Cortex of kidney (tissue), 1 donor: ENCODE measurements at places on chromosomes 11 and 22.

DNA sequence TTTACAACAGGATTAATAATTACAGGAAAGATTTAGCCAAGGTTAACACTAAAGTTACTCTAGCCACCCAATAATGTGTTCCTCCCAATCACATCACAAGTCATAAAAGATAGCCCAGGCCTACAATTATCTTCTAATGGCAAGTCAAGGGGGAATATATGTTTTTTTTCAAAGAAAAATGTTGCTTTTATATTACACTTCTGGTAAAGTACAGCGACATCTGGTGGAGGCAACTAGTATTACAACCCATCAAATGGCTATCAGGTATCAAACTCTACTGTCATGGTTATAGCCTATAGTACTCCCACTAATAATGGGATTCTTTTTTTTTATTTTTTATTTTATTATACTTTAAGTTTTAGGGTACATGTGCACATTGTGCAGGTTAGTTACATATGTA is 71.8 kb downstream of the XRRA1 start:
- DNase-seq = no peak

- DNase-seq = no peak
Observed at GRCh38 chr22:33542153-33542552, 378.1 kb downstream of the LARGE1 start.

GRCh38 chr22:24146791-24147353 is 34.4 kb upstream of the SUSD2 start:
- no peak for DNase-seq

GRCh38 chr11:118988280-118988679 is 9.7 kb upstream of the CENATAC start:
- DNase-seq = no peak

DNA sequence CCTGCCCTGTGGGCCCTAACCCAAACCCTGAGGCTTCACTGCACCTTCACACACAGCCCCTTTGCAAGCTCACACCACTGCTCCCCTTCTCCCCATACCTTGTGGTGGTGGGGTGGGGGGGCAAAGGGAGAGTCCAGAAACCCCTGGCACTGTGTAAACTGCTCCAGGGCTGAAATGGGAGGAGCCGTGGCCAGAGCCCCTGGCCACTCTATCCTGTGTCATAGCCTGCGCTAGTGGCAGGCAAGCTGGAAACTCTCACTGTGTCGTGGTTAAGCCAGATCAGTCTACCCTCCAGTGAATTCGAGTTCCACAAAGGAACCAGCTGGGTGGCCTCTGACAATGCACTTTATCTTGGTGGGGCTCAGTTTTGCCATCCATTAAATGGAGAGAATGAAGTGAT is 8.4 kb upstream of the SYT13 start:
- DNase-seq = no peak

DNA sequence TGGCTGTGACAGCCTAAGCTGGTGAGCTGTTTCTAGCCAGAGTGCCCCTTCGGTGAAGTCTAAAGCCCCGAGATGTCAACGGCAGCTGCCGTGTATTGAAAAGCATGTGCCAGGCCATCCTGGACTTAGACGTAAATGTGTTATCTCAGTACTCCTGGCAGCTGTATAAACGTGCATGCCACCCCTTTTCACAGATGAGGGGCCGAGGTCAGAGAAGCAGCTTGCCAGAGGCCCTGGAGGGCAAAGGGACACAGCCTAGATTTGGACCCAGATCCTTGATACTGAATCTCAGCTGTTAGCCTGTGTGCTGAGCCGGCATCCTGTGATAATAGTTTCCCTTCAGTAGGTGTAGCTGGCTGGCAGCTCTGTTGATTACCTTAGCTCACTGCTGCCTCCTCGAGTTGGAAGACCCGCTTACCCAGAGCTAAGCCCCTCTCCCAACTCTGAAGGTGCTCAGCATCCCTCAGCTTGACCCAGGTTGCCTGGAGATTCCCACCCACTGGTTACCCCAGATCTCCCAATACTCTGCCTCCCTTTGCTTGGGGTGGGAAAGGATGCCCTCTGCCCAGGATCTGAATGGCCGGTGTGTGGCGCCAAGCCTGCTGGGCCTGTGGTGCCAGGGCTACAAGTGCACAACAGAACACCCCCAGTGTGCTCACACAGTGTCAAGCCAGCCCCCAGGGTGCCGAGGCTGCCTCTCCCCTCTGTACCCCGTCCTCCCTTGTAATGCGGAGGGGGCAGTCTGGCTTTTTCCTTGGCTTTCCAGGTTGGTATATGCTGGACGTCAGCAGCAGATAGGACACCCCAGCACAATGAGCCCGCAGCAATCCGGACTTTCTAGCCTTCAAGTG is 59.8 kb upstream of the WNT7B start:
- no peak for DNase-seq

DNA sequence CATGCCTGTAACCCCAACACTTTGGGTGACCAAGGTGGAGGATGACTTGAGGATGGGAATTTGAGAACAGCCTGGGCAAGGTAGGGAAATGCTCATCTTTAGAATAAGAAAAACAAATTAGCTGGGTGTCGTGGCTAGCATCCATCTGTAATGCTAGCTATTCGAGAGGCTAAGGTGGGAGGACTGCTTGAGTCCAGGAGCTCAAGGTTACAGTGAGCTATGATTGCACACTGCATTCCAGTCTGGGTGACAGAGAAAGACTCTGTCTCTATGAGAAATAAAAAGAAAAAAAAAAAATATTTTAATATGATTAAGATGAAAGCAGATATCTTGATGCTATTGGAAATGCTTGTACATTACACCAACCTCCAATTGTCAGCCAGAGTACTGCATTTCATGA is 28.6 kb upstream of the DDX10 start:
- no peak for DNase-seq

GRCh38 chr11:59849129-59849528 is 3.8 kb upstream of the CBLIF start:
- no peak for DNase-seq

DNA sequence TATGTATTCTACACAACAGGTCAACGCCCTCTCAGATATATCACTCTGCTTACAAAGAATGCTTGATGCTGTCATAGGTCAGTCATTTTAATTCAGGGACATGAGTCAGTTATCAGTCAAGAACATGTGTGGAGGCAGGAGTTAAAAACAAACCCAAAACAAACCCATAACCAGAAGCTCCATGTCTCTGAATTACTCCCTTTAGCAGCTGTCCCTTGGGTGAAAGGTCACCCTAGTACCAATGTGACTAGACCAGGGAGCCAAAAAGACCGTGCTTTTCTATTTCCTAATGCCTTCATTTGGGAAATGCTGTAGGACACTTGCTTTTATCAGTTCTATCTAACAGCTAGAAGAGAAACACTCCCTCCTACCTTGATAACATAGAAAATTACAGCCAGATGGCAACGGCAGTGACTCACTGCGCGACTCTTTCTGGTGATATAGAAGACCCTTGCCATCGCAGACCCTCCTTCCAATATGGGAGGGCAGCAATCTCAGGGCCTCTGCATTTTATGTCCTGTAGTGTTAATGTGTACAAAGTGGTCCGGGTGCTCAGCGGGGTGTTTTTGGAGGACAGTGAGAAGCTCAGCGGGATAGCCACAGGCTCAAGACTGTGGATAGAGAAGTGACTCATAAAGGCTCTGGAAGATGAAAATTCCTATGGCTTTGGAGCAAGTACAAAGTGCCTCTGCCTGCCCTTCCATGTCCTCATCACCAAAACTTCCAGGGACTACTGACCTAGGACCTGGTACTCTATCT is 24.8 kb downstream of the APOL5 start:
- no peak for DNase-seq

DNA sequence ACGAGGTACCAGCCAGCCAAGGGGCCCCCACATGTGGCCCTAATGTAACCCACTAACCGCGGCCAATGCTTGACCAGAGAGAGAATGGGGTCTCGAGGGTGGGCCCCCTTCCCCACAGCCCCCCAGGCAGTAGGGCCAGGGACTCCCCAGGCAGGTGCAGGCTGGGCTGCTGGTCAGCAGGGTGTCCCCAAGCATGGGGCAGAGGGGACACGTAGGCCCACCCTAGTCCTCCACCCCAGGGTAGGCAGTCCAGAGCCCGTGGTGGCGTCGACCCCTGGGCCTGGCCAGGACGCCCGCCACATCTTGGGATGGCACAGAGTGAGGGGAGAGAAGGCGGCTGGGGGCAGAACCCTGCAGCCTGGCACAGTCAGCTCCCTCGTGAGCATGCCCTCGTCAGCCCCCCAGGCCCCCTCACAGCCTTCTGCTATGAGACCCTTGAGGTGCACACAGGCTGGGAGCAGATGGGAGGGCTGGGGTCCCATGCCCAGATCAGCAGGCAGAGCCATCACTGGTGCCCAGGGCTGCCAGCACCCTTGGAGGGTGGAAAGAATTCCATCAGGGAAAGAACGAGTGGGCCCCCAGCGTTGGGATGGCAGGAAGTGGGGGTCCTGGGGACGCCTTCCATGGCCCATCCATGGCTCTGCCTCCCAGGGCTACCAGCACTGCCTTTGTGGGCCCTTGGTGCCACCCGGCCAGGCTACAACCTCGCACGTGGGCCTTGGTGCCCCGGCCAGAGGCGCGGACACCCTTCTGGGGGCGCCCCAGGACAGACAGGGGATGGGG is 6.1 kb downstream of the TNNT3 start:
- no peak for DNase-seq

DNA sequence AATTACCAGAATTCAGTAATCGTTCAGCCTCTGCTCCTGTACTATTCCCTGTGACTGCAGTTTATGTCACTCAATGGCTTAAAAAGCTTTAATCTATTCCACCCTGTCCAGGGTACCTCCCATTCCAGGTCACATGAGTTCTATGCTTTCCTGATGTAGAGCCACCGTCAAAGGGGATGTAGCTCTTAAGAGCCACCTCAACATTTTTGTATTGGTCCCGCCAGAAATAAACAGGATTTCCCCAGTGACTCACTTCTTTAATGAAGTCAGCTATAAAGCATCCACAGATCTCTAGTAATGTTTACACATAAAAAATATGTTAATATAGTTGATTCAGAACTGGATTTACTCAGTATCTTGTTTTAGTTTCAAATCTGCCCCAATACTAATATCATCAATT is 1.3 kb upstream of the OR8D1 start:
- no peak for DNase-seq

- no peak for DNase-seq
Observed at GRCh38 chr11:32531528-32531927, 52.1 kb upstream of the EIF3M start.

- no peak for DNase-seq
Observed at GRCh38 chr22:33034753-33035152, 23.4 kb downstream of the SYN3 start.

- DNase-seq = no peak
Observed at GRCh38 chr11:36409152-36409816, 100.8 kb downstream of the TRAF6 start.

- no peak for DNase-seq
Observed at GRCh38 chr22:23831781-23832180, 7.0 kb downstream of the DERL3 start.

DNA sequence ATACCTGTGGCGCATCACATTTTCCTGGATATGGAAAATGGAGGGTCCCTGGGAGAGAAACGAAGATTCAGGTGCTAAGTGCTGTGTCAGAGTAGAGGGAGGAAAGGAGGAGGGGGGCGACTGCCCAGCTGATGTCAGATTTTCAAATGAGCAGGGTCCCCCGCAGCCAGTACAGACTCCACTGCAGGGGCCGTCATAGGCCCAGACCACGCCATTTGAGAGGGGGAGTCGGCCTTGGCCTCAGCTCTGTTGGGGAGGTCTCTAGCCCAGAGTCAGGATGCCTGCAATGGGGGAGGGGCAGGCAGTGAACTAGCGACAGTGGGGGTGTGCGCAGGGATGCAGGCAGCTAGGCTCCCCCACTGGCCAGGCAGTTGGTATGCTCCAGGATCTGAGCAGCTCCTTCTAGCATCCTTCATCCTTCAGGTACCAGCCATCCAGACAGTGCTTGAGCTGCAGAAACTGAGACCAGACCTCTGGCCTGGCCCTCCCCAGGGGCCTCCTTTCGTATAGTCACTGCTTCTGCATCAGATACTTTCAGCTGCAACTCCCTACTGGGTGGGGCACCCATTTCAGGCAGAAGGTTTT is at the start of the genes BSCL2 and GNG3:
BSCL2 (minus strand) TSS at position 148 of the 585 bp plus-strand sequence. CDS start 229 bp downstream, outside the sequence.
GNG3 (plus strand) TSS at position 400 of the 585 bp plus-strand sequence. CDS start 620 bp downstream, outside the sequence.
- DNase-seq = no peak

DNA sequence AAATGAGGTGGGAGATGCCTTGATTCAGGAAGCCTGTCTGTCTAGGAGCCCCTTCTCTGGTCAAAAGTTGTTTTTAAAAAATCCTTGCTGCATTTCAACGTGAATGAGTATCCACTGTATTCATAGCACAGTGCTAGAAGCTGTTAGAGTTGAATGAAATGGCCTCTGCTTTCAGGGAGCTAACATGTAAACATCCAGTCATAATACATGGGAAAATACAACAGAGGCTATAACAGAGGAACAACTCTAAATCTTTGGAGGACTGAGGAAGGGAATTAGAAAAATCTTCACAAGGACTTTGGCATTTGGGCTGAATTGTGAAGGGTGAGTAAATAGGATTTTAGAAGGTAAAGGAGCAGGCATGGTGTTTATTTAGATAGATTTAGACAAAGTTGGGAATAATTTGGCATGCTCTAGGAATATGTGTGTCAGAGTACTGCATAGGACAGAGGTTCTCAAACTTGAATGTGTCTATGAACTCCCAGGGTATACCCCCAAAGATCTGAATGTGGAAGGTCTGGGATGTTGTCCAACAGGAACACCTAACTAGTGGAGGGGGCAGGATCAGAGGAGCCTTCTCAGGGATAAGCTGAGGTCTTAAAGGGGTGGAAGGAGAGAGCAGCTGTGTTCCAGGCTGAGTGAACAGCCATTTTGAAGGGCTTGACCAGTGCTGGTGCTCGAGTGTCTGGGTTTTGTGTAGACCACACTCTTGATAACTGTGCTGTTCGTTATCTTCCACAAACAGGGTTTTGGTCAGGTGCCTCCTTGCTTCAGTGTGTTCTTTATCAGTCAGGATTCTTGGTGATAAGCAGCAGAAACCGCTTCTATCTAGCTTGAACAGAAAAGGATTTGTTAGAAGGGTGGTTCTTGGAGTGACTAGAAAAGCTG is 12.7 kb downstream of the SREBF2 start:
- no peak for DNase-seq

GRCh38 chr11:115963156-115963555 is 458.9 kb upstream of the CADM1 start:
- DNase-seq = no peak

GRCh38 chr11:70755410-70756158 is 357.3 kb downstream of the CTTN start:
- no peak for DNase-seq

GRCh38 chr11:45959851-45960250 is 37.4 kb downstream of the LARGE2 start:
- no peak for DNase-seq

GRCh38 chr22:37002633-37003032 is 16.6 kb downstream of the TST start:
- DNase-seq = no peak

GRCh38 chr11:110470716-110471115 is 41.0 kb downstream of the FDX1 start:
- DNase-seq = no peak

GRCh38 chr11:44729063-44729462 is 2.3 kb downstream of the TSPAN18 start:
- DNase-seq = no peak

GRCh38 chr22:49953680-49954344 is 6.8 kb upstream of the PIM3 start:
- DNase-seq = no peak
